ENCODE measurements at places on chromosomes 3 and 15.

- no peak for DNase-seq
Measured at GRCh38 chr3:196336319-196337145, 1.7 kb downstream of the TM4SF19 start.

DNA sequence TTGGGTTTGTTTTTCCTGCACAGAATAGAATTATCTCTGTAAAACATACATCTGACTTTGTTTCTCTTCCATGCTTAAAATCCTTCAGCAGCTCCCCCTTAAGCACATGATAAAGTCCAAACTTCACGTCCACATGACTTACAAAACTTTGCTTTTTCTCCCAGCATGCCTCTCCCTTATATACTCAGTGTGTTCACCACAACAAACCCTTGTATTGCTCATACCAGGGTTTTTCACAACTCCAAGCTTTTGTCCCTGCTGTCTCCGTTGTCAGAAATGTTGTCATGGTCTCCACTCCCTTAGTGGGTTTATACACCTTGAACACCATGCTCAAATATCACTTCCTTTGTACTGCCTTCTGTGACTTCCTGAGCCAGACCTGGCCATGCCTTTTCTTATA lies 91.1 kb upstream of the MITF start:
- DNase-seq: no peak

DNA sequence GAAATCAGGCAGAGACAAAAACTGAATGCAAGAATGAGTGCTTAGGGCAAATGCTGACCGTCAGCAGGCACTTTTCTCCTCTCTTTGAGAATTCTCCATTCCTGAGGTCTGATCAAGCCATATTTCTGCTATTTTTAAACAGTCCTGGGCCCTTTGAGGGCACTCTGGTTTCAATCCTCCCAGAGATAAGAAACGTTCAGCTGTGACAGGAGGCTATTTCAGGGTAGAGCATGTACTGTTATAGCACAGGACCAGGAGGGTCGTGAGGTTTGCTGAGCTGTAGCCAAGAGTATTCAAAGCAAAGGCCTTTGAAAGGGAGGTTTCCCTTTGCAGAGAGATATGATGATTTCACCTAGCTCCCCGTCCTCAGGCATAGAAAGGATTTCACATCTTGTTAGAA lies 39.6 kb upstream of the PDZRN3 start:
- no peak for DNase-seq

DNA sequence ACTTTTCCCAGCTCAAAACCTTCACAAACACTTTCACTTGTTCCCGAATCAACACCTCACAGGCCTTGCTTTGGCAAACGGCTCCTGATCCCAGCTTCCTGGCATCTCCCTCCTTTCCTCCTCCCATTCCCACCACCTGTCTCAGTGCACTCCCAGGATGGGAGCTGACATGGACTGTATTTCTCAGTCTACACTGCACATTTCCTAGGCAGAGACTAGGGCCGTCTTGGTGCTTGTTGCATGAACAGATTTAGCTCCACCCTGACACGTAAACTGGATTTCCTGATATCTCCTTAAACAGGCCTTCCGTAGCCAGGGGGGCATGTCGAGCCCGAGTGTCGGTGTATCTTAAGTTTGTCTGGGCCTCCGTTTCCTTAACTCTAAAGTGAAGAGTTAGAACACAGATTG lies 790 bp upstream of the WHAMM start:
- DNase-seq: no peak

Measured in hippocampal formation (tissue), 2 donors.